ENCODE measurements at places on chromosomes 16 and 17.

DNA sequence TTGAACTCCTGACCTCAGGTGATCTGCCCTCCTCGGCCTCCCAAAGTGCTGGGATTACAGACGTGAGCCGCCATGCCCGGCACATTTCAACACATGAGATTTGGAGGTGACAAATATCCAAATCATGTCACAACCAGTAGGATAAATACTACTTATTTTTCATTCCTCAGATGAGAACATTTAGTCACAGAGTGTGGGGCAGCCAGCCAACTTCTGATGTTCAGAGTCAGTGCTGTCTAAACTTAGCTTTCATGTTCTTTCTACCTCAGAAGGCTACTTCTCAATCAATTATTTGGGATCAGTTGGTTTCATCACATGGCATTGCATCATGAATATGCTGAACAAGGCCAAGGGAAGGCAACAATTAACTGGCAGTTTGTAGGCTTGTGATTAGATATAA lies 134.5 kb downstream of the CDH13 start:
- no peak for DNase-seq

DNA sequence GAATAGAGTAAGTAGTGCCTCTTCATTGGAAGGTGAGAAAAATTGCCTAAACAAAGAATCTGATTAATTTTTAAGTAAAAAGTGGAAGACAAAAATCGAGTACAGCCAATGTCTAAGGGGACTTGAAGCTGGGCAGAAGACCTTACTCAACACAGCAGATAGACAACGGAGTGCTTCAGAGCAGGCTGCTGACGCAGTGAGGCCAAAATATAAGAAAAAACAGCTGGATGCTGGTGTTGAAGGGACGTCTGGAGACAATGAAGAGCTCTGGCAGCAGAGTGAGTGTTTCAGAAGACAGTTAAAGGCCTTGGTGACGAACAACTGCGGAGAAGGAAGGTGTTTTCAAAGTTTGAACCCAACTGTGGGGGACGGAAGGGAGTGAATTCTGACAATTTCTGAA lies 169.8 kb downstream of the MRTFB start:
- no peak for DNase-seq

GRCh38 chr16:56551796-56552738 lies 12.8 kb upstream of the MT4 start:
- no peak for DNase-seq

DNA sequence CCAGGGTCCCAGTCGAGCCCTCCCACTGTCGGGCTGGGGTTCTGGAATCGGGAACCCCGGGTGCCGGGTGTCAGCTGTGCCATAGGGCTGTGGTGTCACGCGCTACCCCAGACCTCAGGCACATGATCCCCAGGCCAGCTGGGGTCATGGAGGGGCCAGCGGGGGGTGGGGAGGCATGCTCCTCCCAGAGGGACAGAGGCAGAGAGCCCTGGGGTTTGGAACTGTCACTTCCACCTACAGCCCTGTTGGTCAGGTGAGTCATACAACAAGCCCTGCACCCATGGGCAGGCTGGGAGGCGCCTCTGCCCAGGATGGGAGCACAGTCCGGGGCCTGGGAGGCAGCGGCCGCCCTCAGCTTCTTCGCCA lies 63.0 kb downstream of the BAIAP2 start:
- peak; percentile 72 for DNase-seq

DNA sequence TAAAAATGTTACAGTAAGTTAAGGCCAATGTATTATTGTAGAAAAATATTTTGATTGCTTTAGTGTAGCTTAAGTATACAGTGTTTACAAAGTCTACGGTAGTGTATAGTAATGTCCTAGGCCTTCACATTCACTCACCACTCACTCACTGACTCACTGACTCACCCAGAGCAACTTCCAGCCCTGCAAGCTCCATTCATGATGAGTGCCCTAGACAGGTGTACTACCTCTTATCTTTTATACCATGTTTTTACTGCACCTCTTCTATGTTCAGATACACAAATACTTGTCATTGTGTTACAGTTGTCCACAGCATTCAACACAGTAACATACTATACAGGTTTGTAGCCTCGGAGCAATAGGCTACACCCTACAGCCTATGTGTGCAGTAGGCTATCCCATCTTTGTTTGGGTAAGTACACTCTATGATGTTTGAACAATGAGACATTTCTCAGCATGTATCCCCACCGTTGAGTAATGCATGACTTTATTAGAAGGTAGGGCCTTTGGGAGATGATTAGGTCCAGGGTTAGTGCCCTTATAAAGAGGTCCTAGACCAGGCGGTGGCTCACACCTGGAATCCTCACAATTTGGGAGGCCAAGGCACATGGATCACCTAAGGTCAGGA lies 117.8 kb downstream of the SLC39A11 start:
- DNase-seq, result no peak

- no peak for DNase-seq
These were observed 15.4 kb upstream of the NUBP1 start for GRCh38 chr16:10728003-10728887.

GRCh38 chr16:86443508-86444147 lies 66.7 kb upstream of the FOXF1 start:
- no peak for DNase-seq

- no peak for DNase-seq
These were observed 131.3 kb downstream of the PMP22 start for GRCh38 chr17:15133826-15134225.

DNA sequence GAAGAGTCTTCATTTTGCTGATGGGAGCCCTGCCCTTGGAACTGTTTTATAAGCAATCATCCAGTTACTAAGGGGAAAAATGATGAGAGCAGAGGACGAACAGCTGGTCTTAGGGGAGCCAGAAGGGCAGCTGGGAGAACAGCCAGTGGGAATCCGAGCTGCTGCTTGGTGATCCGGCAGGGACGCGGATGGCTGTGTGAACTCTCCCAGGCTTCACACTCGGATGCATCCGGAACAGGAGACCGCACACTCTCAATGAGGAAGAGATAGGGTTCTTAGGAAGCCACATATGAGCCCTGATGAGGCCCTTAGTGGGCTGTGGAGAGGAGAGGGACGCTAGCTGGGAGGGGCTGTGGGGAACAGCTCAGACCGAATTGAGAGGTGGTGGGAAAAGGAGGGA lies 5.0 kb upstream of the CACNG5 start:
- DNase-seq, result no peak

GRCh38 chr17:77774182-77774581 lies 184.3 kb upstream of the TNRC6C start:
- no peak for DNase-seq

GRCh38 chr17:80354336-80354735 lies 60.6 kb upstream of the ENDOV start:
- DNase-seq, result no peak

GRCh38 chr17:7611635-7612293 lies 2.9 kb downstream of the FXR2 start:
- DNase-seq, result no peak

DNA sequence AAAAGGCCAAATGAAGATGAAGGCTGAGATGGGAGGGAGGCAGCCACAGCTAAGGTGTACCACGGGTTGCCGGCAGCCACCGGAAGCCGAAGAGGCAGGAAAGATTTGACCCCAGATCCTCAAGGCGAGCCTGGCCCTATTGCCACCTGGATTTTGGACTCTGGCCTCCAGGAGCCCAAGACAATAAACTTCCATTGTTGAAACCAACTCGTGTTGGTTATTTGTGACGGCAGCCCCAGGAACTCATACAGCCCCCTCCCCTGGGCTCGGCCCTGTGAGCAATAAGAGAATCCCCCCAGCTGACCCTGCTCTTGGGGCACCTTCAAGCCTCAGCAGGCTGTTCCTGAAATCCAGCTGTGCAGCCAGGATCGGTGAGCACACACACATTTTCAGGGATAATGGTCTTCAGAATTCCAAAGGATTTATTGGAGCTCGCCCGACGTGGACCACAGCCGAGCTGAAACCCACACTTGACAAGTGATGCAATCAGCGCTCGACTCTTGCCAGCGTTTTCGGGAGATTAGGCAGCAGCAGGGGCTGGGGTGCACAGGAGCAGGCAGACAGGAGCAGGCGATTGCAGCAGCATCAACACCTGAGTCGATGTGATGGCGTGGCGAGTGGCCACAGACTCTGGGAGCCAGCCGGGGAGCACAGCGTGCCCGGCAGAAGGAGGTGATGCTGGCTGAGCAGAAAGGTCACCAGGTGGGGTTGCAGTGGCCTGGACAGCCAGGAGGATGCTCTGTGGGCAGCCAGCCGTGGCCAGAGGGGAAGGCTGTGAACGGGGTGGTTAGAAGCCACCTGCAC lies 22.4 kb upstream of the CBX4 start:
- no peak for DNase-seq

GRCh38 chr17:5237541-5238016 lies 2.9 kb upstream of the SCIMP start:
- peak; percentile 65 for DNase-seq

Data from HCT116 (cell line).